ENCODE measurements at places on chromosomes 5 and 9. TPM values are rescaled to one million over a fixed set of nuclear protein-coding genes. Genes with fewer than 3 reads are reported as not detected.

The C5orf34 gene
- total RNA-seq: 8.5 TPM

The HAVCR2 gene
- total RNA-seq: 62.4 TPM

The TIMD4 gene
- total RNA-seq: 2.4 TPM

The CNTNAP3 gene
- total RNA-seq: not detected

The HNRNPAB gene
- 177 TPM for total RNA-seq

Data from activated CD4-positive, alpha-beta memory T cell treated with anti-CD3 and anti-CD28 coated beads, Interleukin-2, amount 10 ng/mL, durations not matched to agents 7 days and 5 days (primary cell).